Upper lobe of left lung (tissue), 6 donors: ENCODE measurements at places on chromosomes 7 and 10. TPM values are rescaled to one million over a fixed set of nuclear protein-coding genes. Genes with fewer than 3 reads are reported as not detected.

JAKMIP3 gene
- total RNA-seq = 3.1 TPM

PGAM2 gene
- 0.71 TPM for total RNA-seq

- DNase-seq = no peak
Measured at GRCh38 chr7:68078157-68078710, 1081.6 kb downstream of the TYW1 start.

DNA sequence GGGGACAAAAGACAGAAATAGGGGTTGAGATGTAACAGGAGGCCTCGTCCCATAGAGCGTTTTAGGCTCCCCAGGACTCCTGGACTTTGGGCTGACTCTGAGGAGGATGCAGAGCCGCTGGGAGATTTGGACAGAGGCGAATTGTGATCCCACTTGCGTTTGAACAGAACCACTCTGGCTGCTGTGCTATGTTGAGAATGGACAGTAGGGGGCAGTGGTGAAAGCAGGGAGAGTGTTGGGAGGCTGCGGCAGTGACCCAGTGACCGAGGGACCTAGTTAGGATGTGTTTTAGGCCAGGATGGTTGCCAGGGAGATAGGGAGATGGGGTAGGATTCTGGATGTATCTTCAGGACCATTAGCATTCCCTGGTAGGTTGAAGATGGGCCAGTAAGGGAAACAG, 271.6 kb downstream of the CCDC3 start:
- no peak for DNase-seq

DNA sequence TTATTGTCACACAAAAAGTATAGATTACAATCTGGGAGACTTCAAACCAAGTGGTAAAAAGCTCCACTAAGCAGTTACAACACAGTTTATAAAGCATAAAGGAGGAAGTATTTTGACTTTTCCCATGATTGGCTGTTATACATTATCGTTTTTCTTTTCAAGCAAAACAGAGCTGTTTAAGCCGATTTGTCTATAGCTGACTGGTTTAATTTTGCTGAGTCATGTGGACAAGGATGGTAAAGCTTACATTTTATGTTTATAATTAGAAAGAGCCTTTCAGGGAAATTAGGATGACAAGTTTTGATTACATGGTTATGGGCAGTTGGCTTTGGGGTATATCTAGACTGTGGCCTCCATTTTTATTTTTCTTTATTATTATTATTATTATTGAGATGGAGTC, 152.5 kb upstream of the STK17A start:
- DNase-seq = no peak

DNA sequence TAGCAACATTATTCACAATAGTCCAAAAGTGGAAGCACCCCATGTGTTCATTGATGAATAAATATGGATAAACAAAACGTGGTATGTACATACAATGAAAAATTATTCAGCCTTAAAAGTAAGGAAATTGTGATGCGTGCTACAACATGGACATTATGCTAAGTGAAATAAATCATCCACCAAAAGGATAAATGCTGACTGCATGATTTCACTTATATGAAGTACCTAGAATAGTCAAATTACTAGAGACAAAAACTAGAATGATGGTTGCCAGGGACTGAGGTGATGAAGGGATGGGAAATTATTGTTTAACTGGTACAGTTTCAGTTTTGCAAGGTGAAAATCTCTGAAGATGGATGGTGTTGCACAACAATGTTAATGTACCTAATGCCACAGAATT, 56.6 kb downstream of the THSD7A start:
- no peak for DNase-seq

DNA sequence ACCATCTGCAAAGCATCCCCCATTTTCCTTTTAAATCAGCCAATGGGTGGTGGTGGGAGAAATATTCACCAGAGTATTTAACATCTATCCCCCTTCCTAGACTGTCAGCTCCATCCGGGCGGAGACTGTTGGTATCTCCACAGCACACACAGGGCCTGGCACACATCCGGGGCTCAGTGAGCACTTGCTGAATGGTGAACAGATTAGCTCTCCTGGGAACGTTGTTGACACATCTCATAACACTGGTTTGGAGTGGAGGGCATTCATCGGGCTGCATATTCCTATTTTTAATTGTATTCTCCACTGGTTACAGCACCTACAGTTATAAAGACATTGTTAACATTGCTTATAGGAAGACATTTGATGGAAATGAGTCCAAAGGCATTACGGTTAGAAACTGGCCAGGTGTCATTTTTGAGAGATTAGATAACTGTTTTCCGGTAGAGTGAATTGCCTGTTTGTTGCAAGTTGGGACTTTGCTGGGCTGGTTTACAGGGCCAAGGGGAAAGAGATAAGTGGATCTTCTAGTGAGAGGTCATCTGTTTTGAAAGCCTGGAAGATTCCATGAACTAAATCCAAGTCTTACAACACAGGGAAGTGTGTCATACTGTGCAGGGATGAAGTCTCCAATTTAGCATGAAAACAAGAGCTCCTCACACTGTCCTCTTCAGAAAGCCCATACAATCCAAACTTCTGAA, 101.8 kb downstream of the EGFR start:
- DNase-seq = no peak

- DNase-seq = peak; percentile 47
Measured at GRCh38 chr10:126598009-126598408, 72.5 kb downstream of the C10orf90 start.

DNA sequence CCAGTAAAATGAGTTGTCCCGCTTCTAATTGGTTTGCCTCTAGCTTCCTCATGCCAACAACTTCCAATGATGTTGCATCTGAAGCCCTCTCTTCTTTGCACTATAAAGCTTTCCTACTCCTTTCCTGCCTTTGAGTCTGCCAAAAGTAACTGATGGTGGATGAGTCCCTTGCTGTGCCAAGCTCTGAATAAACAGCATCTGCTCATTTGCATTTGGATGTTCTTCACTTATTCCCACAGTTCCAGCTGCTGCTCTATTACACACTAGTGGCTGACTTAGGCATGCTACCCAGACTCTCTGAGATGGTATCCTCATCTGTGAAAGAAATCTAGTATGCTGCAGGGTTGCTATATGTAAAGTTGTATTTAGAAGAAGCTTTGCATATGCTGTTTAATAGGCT, 24.9 kb downstream of the SFR1 start:
- DNase-seq = no peak

GRCh38 chr10:126117196-126117595, 220.8 kb downstream of the FANK1 start:
- DNase-seq = no peak

DNA sequence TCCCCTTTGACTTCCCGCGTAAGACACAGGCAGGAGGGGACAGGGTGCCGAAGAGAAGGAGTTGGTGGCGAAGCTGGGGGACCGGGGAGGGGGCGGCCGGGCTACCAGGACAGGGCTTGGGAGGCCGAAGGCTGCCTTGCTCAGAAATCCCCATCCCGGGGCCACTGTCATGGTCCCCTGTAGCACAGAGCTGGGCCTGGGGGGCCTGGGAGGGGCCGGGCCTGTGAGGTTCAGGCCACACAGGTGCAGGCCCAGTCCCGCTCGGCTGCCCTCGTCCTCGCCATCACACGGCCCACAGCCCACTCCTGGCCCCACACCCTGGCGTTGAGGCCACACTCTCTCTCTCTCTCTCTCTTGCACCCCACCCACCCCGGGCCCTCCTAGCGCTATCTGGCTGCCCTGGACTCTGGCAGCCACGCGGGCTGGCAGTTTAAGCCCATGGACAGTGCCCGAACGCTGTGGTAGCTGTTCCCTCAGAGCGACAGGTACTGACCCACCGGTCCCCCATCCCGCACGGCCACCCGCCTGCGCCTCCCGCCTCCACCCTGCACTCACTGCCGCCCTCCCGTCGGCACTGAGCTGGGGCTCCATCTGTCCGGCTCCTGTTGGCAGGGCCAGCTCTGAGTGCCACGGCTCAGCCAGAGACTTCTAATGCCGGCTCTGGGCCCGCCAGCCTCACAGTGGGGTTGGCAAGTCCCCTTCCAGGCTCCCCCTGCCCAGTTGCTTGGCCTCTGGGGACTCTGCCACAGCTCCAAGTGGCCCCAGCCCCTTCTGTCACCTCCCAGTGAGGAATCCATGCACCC, 28.0 kb downstream of the TTYH3 start:
- peak; percentile 78 for DNase-seq
